Activated naive CD8-positive, alpha-beta T cell treated with anti-CD3 and anti-CD28 coated beads for 36 hours (primary cell): ENCODE measurements at places on chromosomes 6 and 20. TPM values are rescaled to one million over a fixed set of nuclear protein-coding genes. Genes with fewer than 3 reads are reported as not detected.

Gene AVP
- not detected for total RNA-seq

DNA sequence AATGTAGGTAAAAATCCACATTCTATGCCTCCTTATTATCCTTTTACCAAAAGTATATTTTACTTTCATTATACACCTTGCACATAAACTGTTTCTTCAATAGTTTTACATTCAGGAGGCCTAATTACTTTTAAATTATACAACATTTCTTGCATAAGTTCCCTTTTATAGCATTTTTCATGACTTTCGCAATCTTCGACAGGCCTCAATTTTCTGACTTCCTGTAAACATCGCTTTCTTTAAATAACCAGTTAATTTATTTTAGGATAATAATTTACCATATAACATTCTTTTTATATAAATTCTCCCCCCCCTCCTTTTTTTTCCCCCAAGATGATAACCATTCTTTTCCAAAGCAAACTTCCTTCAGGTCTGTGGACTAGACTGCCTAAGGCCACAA, 9.2 kb downstream of the SLC35A1 start:
- no peak overlapping the region for H3K27ac ChIP-seq
- H3K4me1 ChIP-seq = no peaks in the 10 kb centered on the region
- no peaks in the 10 kb centered on the region for H3K27me3 ChIP-seq
- H3K36me3 ChIP-seq = peaks cover 20% of the 10 kb centered on the region

GRCh38 chr6:100924534-100925227, 43.6 kb upstream of the ASCC3 start:
- peaks cover 15% of the 10 kb centered on the region for H3K27me3 ChIP-seq
- DNase-seq = no peak
- no peak overlapping the region for H3K27ac ChIP-seq
- H3K36me3 ChIP-seq = no peaks in the 10 kb centered on the region
- no peak overlapping the region for H3K4me3 ChIP-seq
- no peaks in the 10 kb centered on the region for H3K4me1 ChIP-seq

DNA sequence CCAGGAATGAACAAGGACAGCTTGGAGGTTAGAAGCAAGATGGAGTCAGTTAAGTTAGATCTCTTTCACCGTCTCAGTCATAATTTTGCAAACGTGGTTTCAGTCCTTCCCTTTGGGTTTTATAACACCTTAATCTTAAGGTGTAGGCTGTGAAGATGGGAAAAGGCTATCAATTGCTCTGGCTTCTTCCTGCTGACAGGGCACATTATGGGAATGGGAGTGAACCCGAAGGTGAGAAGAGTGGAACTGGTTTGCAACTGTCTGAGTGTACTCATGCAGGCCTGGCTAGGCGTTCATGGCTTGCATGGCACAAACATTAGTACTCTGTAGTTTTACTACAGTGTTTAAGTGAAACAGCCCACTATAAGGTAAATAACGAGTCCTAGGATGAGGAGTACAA, 9.4 kb downstream of the TAF8 start:
- H3K27ac ChIP-seq = no peak overlapping the region
- H3K27me3 ChIP-seq = no peaks in the 10 kb centered on the region
- H3K4me1 ChIP-seq = peaks cover 4% of the 10 kb centered on the region
- H3K4me3 ChIP-seq = no peak overlapping the region

DNA sequence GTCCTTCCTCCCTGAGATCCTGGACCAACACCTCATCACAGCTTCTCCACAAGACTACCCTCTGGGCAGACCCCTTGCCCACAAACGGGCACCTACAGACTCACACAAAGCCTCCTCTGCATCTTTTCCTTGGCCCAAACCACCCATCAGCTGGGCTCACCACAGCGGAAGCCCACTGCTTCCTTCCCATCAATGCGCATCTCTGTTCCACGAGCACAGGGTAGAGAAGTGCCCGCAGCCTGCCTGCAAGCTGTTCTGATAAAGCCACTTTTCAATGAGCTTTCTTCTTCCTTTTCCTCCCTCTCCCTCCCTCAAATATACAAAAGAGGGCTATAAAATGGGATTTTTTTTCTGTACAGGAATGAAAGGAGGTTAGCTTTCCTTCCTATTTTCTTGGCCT, 111.2 kb downstream of the NFATC2 start:
- peaks cover 31% of the 10 kb centered on the region for H3K36me3 ChIP-seq
- H3K27me3 ChIP-seq = no peaks in the 10 kb centered on the region
- no peak overlapping the region for H3K4me3 ChIP-seq
- no peak for DNase-seq
- peaks cover 32% of the 10 kb centered on the region for H3K4me1 ChIP-seq

Gene MLIP
- total RNA-seq = not detected

DNA sequence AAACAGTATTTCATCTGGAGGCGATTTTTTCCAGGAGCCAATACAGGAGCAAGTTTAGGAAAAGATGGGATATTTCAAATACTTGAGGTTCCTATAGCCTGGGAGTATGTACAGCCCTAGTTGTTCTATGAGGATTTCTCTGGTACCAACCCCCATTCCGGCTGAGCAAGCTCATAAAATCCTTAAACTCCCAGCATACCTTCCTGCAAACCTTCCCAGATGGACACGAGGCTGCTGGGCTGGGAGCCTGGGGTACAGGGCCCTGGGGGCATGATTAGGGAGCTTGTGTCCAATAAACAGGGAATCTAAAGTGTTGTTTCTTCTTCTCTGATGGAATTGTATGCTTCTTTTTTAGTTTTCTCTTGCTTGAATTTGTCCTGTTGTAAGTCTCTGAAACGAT, 1.5 kb downstream of the PRRC2A start:
- H3K27me3 ChIP-seq = peaks cover 4% of the 10 kb centered on the region
- H3K4me1 ChIP-seq = peaks cover 26% of the 10 kb centered on the region
- peak overlapping the region; percentile 97 for H3K27ac ChIP-seq
- peaks cover 59% of the 10 kb centered on the region for H3K36me3 ChIP-seq

GRCh38 chr6:162512744-162513143, 214.8 kb downstream of the PRKN start:
- no peaks in the 10 kb centered on the region for H3K27me3 ChIP-seq
- H3K27ac ChIP-seq = no peak overlapping the region
- no peak overlapping the region for H3K4me3 ChIP-seq

Gene RSPH4A
- total RNA-seq = 0.44 TPM

DNA sequence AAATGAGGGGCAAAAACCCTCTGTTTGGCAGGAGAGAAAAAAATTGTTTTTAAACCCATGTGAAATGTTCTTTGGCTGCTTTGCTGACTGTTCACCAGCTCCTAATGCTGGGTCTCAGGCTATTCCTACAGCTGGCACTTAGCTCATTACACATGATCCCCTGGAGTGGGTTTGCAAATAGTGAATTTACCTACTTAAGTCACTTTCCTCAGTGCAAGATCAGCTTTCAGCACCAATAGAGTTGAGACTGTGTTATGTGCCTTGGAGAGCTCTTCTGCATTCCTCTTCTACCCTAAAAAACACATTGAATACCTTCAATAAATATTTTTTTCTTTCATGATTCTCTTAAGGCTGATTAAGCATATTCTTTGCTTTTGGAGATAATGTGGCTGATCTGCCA, 58.4 kb upstream of the PRDM1 start:
- DNase-seq = no peak
- no peaks in the 10 kb centered on the region for H3K36me3 ChIP-seq
- no peak overlapping the region for H3K4me3 ChIP-seq
- no peak overlapping the region for H3K27ac ChIP-seq

Gene MAPK13
- total RNA-seq = 53.0 TPM

Gene TUBB1
- total RNA-seq = not detected

DNA sequence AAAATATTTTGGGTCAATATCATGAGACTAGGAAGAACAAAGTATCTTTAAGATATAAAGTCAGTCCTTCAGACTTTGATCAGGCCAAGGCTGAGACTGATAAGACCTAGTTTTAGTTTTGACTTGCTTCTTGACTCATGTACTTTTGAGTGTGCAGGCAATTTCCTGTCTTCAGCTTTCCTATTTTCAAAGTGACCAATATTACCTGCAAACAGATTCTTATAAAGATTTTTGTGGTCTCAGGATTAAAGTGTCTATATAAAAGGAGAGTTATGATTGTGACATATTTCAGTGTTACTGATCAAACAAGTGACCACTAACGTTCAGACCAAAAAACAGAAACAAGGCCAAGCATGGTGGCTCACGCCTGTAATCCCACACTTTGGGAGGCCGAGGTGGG, 36.0 kb upstream of the AKIRIN2 start:
- no peak for DNase-seq
- H3K4me3 ChIP-seq = no peak overlapping the region
- H3K27me3 ChIP-seq = no peaks in the 10 kb centered on the region
- H3K36me3 ChIP-seq = no peaks in the 10 kb centered on the region
- H3K27ac ChIP-seq = peak overlapping the region; percentile 60
- peaks cover 23% of the 10 kb centered on the region for H3K4me1 ChIP-seq

- H3K36me3 ChIP-seq = no peaks in the 10 kb centered on the region
- no peak for DNase-seq
- H3K27me3 ChIP-seq = no peaks in the 10 kb centered on the region
These were observed 76.3 kb downstream of the TMEM170B start for GRCh38 chr6:11613858-11614257.

- no peak overlapping the region for H3K4me3 ChIP-seq
- no peak for DNase-seq
- H3K27ac ChIP-seq = no peak overlapping the region
- no peaks in the 10 kb centered on the region for H3K27me3 ChIP-seq
These were observed 21.5 kb downstream of the NOX3 start for GRCh38 chr6:155434096-155434495.

- no peak overlapping the region for H3K4me3 ChIP-seq
- DNase-seq = no peak
- peaks cover 6% of the 10 kb centered on the region for H3K4me1 ChIP-seq
- no peaks in the 10 kb centered on the region for H3K27me3 ChIP-seq
These were observed 11.9 kb downstream of the NELFCD start for GRCh38 chr20:58992911-58993310.

Gene SGK2
- 0.18 TPM for total RNA-seq
